ENCODE measurements at places on chromosomes 11 and 22.
A peak's percentile ranks its signal among the peaks of the same experiment; 100 is the strongest.

GRCh38 chr22:38305471-38306448 is 11.5 kb downstream of the CSNK1E start:
- no peak for DNase-seq

DNA sequence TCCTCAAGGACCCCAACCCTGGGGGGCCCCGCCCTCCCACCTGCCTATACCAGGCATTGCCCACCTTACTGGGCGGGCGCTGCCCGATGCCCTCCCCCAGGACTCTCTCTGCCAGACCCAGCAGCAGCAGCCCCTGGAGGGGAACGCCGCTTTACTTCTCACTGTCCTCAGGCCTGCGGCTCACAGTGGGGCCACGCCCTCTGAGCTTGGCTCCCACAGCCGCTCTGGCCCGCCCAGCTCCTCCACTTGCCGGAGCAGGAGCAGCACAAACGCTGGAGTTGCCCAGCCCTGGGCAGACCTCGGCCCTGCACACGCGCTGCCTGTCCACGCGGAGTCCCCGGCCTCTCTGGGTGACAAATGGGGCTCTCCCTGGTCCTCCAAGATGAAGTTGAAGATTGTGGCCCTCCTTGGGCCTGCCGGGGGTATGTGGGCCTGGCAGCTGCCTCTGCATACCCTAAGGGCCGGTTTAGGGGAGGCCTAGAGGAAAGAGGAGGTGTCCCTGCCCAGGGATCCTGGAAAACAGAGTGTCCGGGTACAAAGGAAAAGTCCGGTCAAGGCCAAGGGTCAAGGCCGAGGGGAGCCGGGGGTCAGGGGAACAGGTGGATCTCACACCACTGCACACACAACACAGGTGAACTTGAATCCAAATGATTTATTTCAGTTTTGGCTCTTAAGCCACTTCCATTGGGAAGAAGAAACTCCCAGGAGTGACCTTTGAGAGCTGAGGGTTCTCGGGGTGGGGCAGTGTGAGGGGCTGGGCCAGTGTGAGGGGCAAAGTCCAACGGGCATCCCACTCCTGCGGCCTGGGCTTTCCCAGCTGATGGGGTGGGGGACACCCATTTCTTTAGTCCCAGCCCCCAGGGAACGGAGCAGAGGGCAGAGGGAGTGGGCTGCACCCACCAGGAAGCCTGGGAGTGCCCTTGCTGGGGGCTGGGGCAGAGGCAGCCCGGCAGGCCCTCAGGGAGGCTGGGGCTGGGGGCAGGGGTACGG is 674 bp upstream of the BAIAP2L2 start:
- no peak for DNase-seq

- no peak for DNase-seq
Observed at GRCh38 chr11:114059984-114060391, 477 bp downstream of the ZBTB16 start.

DNA sequence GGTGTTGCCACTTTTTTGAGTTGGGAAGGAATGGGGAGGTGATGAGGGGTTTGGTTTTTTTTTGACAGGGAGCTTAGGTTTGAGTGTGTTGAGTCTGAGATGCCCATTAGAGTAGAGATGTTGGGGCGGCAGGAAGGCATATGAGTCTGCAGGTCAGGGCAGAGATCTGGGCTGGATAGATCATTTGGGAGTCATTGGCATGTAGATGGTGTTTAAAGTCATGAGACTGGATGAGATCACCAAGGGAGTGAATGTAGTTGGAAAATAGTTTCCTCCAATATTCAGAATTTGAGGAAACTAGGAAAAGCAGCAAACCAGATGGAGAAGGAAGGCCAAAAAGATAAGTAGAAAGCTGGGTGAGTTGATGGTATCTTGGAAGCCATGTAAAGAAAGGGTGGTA is 2.1 kb upstream of the ANAPC15 start:
- DNase-seq = no peak

DNA sequence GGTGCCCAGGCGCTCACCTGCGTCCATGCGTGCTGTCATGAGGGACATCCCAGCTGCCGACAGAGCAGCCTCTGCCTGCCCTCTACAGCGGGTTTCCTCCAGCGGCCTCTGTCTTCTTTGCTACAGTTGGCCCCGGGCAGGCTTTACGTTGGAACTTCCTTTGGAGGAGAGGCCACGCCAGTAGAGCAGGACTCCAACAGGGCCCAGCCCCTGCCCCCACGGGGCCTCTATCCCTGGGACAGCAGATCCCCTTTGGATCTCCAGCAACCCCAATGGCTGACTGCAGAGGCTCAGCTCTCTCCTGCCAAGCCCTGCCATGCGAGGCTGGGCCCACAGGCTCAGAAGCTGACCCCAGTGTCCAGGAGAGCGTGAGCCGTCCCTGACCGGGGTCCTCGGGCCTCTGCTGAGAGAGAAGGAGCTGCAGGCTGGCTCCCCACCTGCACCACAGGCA is 12.1 kb downstream of the TRPM5 start:
- no peak for DNase-seq

DNA sequence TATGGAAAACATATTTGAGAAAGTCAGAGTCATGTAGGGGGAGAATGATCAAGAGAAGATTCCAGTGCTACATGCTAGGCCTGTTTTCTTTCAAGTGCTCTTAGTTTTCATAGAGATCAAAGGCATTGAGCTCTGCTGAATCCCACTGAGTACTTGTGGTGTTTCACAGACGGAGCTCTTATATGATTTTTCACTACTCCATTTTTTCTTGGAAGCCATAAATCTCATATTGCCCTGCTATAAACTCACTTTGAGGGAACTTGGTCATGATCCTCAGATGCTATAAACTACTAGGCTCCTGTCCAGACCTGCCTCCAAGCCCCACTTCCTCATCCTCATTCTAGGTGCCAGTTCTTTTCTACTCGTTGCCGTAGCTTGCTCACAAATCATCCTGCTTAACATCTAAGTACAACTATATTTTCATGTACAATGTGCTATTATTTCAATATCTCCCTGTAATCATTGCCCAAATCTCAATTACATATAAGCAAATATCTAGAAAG is 180.8 kb upstream of the CCDC179 start:
- DNase-seq = no peak

DNA sequence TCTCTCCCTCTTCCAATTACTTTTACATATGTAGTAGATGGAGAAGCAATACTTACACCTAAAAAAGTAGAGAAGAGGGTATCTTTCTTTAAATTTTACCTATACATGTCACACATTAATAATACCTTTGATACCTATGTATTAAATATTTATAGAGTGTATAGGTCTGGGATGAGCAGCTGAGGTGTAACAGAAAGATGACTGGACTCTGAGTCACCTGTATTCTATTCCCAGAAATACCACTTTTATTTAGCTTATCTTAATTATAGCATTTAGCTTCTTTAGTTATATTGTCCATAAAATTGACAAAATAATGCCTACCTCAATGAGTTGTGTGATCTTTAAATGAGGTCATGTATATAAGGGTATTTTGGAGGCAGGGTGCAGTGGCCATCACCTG is 30.6 kb upstream of the YAP1 start:
- DNase-seq = no peak

GRCh38 chr11:68589547-68590216 is 94.7 kb upstream of the GAL start:
- no peak for DNase-seq

GRCh38 chr11:119722281-119722794 is 6.7 kb downstream of the NECTIN1 start:
- no peak for DNase-seq

GRCh38 chr11:31069447-31070205 is 299.9 kb downstream of the DCDC1 start:
- no peak for DNase-seq

- no peak for DNase-seq
Observed at GRCh38 chr11:40246983-40247382, 1212.5 kb downstream of the LRRC4C start.

DNA sequence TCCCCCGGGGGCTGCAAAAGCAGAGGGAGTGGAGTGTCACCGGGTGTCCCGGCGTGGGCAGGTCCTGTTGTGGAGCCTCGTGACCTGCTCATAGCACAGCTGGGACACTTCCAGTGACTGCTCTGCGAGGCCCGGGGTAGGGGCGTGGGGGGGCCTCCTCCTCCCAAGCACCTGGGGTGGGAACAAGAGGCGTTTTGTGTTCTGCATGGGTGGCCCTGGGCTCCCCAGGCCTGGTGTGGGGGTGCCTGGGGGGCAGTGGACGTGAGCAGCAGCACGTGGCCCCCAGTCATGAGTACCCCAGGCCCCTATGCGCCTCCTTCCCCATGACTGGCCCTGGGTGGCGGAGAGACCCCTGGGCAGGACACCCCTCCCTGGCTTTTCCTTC is 104.7 kb downstream of the KCNQ1 start:
- no peak for DNase-seq

DNA sequence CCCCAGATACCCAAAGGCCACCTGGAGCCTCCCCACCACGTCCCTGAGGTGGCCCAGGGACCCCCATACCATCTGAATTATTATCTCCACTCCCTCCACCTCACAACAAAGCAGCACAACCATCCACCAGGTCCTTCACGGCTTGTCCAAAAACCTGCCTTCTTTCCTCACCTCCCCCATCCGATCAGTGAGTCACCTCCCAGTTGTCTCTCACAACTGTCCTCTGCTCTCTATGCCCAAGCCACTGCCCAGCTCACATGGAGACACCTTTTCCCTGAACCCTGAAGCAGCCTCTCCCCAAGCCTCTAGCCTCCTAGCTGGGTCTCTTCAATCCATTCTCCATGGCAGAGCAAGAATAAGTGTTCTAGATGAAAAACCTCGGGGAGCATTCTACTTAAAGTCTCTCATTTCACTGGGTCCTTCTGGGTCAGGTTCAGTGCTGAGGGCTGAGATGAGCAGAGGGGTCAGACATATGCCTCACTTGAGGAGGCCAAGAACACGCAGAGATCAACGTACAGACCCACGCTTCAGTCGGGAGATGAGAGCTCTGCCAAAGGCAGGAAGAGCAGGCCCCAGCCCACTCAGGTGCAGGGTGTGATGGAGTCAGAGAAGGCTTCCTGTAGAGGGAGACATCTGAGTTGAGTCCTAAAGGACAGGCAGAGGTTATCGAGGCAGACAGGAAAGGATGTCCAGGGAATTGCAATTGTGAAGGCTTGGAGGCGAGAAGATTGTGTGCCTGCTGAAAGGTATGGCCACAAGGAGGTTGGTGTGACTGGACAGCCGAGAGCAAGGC is 74.7 kb downstream of the PDE2A start:
- no peak for DNase-seq

GRCh38 chr11:102330231-102330630 is 12.9 kb downstream of the BIRC3 start:
- no peak for DNase-seq

- no peak for DNase-seq
Observed at GRCh38 chr11:124798991-124799347, 1.2 kb downstream of the MSANTD2 start.

GRCh38 chr11:91742155-91742554 is 482.5 kb upstream of the FAT3 start:
- DNase-seq = no peak

GRCh38 chr22:46055911-46056545 is 79.1 kb upstream of the WNT7B start:
- no peak for DNase-seq

DNA sequence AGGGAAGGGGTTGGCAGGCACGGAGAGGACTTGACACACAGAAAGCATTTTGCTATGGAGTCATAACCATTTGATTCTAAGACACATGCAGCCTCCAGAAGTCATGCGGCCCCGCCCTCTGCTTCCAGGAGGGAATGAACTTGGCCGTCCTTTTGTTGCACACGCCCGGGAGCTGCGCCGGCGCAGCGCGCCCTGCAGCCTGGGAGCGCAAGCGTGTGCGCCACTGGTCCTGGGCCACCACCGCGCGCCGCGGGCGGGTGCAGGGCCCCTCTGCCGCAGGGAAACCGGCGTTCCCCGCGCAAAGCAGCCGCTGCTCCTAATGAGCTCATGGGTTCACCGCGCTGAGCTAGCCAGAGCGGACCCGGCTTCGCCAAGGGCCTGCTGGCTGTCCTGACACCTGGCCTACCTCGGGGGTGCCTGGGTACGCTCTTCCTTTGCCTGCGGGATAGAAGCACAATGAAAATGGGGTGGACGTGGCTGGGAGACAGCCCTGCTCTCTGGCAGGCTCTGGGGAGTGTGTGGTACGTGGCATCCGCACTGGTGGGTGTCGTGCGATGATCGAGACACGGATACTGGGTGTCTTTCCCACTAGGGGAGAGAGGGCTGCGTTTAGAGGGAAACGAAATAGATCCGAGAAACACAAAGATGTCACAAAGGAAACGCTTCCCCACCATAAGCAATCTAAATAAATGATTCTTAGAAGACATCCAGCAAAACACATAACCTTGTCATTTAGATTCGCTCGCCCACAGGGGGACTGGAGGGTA is 669 bp downstream of the MICAL3 start:
- peak; percentile 30 for DNase-seq

DNA sequence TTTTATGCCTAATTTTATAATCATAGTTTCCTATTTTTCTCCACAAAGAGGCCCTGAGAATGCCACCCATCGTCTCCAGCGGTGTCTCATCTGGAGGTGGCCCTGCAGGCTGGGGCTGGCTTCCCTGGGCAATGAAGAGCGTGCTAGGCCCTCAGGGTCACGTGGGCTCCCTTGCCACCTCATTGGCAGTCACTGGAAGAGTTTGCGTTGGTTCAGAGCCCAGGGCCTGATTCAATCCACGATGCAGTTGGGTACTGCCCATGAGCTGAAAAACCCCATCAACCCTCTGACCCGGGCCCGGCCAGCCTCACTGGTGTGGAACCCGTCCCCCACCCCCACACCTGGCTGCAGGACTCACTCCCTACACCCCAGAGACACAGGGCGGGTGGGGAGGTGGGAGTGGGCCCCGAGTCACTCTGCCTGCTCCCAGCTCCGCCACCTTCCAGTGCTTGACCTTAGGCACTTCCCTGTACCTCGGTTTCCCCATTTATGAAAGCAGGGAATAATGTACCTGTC is 43.4 kb upstream of the A4GALT start:
- DNase-seq = no peak

DNA sequence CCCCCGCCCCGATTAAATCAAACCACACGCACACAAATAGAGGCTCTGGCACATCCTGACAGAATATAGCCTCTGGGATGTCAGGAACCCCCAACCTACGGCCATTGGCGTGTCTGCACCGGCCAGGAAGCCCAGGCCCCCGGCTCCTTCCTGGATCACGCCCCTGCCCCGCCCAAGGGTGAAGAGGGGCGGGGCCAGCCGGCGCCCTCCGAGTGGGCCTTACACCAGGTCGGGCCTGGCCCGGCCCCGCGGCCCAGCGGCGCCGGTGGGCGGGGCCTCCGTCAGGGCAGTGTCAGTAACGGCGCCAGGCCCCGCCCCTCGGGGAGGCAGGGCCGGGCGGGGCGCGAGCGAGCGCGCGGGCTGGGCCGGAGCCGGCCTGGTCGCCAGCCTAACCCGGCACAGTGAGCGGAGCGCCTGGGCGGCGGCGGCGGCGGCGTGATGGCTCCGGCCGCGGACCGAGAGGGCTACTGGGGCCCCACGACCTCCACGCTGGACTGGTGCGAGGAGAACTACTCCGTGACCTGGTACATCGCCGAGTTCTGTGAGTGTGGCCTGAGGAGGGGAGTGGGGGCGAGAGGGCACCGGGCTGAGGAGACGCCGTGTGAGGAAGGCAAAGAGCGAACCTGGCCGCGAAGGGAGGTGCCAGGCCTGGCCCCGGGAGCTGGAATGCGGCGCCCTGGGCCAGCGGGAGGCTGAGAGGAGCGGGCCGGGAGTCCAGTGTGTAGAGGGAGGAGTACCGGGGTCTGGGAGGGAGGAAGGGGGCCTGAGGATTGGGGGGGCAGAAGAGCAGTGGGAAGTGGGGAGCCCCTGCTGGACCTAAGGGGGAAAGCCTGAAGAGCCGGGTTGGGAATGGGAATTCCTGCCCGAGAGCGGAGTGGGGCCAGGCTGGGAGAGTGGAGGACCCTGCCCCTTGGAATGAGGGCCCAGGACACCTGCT is at the start of gene ACER3:
Gene ACER3 (plus strand): TSS at position 380 of the 937 bp plus-strand sequence. CDS start 59 bp downstream, at position 439.
- DNase-seq = peak; percentile 58

GRCh38 chr11:69878144-69878883 is 59.1 kb upstream of the FGF3 start:
- DNase-seq = no peak
